Activated gamma-delta T cell treated with anti-CD3 and anti-CD28 coated beads, Interleukin-2, amount 50 U/mL, for 16 hours (primary cell): ENCODE measurements at places on chromosomes 6 and 20.
A peak's percentile ranks its signal among the peaks of the same experiment; 100 is the strongest.

DNA sequence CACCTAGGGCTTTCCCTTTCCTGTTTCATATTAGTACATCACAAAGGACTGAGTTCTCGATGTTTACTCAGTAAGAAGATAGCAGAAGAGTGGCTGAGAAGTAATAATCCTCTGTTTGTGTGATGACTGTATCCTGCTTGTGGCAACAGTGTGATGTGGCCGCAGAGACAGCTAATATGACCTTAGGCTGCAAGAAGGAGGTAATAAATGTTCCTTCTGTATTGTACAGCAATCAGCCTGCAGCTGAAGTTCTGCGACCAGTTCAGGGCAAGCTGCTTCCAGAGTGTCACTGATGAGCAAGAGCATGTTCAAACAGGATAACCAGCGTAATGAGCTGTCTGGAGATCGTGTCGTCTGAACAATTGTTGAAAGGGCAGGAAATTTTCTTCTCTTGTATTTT, 70.9 kb downstream of the OPN5 start:
- no peak for DNase-seq

DNA sequence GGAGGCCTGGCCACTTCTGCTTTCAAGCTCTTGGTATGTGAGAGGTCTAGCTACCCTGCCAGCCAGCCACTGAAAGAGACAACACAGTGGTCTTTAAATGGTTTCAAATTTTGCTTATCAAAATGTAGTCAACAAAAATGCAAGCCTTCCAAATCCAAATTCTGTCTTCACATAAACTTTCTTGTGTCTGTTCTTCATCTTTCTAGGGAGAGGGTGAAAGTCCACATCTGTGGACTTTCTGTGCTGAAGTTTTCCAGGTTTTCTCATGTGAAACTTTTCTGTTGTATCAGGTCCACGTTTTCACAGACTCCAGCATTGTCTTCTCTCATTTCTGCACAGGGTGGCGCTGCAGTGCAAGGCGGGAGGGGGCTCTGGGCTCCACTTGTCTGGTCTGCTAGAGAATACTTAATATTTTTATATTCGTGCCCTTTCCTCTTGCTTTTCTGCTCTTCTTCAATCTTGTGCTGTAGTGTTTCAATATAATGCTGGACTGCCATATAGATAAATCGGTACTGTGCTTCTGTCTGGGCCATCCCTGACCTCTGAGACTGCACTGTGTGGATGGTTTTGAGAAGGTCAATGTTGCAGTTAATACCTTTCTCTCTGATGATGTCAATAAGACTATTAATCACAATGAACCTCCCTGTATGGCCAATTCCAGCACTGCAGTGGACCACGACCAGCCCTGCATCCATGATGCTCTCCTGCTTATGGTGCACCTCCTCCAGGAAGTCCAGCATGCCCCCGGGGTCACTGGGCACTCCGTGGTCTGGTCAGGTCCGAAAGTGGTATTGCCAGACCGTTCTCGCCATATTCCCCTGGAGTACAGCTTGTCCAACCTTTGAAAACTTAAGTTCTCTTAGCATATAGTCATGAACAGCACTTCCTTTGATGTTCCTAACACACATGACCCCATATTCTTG, 161.6 kb upstream of the TNFAIP3 start:
- DNase-seq, result peak; percentile 50

DNA sequence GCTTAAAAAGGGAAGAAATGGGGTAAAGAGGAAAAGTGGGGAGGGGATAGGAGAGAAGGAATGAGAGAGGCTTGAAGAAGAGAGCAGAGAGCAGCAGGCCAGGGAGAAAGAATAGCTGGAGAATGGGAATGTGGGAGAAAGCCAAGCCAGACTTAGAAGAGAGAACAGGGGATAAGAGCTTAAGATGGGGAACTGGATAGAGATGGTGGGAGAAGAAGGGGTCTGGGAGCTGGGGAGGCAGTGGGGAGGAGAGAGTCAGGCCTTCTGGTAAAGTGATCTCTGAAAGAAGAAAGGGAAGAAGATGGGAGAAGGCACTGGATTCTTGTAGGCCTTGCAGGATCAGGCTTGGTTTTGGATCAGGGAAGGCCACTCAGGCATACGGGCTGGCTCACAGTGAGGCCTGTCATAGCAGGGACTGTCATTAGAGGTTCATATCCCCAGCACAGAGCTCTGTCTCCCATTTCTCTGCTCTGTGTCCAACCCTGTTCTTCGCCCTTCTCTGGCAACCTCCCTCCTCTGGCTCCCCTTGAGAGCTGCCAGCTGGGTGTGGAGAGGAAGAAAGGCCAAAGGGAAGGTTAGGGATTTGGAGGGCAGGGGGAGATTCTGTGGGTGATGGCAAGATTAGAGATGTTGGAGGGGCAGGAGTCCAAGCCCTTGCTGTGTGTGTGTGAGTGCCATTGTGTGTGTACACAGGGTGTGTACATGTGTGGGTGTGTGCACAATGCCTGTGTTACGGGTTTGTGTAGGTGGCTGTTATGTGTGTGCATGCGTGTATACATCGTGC, 9.3 kb downstream of the SYNGAP1 start:
- no peak for DNase-seq

GRCh38 chr6:7267071-7267465, 45.9 kb downstream of the SSR1 start:
- no peak for DNase-seq

GRCh38 chr20:50533061-50533460, 22.9 kb downstream of the PTPN1 start:
- DNase-seq, result no peak

GRCh38 chr6:15063253-15063853, 182.5 kb upstream of the JARID2 start:
- no peak for DNase-seq

DNA sequence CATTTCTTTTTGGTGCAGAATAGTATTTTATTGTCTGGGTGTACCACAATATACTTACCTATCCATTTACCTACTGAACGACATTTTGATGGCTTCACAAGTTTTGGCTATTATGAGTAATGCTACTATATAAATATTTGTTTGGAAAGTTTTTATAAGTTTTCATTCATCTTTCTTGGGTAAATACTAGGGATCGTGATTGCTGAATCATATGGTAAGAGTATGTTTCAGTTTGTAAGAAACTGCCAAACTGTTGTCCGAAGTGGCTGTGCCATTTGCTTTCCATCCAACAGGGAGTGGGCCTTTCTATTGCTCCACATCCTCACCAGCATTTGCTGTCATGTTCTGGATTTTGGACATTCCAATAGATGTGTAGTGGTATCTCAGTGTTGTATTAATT, 104.2 kb downstream of the CDYL start:
- no peak for DNase-seq

DNA sequence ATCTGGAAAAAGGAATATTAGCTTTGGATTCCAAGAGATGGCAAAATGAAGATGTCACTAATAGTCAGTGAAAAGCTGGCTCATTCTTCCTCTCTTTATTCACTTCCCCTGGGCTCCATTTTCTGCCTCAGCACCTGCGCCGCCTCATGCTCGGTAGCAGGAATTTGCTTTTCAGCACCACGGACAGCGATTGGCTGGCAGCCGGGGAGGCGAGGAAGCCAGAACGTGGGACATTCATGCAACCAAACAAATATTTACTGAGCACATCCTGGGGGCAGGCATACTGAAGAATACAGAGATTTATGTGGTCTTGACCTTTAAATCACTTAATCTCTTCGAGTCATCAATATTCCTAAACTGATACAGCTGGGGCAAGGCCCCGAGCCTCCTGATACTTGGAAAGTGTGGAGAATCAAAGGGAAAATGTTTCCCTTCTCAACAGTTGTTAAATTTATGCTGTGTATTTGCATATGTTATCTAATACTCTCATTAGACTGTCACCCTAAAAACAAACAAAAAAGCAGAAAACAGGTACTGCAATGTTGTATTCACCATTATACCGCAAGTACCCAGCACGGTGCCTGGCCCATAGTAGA, 12.1 kb upstream of the PDYN start:
- DNase-seq, result peak; percentile 36

GRCh38 chr6:150275489-150275888, 93.3 kb upstream of the IYD start:
- no peak for DNase-seq

DNA sequence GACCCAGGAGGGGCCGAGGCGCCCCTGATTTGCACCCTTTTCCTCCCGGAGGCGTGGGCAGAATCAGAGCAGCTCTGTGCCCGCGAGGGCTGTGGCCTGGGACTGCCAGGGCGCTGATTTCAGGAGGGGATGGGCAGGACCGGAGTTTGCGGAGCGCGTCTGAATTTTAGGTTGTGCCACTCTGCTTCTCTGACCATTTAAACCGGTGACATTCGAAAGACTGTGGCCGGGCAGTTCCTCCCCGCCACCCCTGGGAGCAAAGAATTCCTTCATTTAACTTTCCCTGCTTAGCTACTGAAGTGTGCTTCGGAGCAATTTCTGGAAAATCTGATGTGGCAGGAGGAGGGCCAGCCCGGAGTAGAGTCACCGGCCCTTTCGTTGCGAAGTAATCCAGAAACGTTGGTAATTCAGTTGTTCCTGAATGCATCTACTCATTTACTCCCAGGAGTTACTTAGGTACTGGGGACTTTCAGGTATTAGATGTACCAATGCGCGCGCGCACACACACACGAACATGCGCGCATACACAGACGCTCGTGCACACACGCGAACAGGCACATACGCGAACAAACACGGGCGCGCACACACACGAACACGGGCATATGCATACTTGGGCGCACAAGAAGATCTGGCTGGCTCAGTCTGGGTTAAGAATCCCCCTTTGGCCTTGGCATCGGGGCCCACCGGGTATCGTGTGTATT, 568 bp downstream of the CCDC170 start:
- no peak for DNase-seq

DNA sequence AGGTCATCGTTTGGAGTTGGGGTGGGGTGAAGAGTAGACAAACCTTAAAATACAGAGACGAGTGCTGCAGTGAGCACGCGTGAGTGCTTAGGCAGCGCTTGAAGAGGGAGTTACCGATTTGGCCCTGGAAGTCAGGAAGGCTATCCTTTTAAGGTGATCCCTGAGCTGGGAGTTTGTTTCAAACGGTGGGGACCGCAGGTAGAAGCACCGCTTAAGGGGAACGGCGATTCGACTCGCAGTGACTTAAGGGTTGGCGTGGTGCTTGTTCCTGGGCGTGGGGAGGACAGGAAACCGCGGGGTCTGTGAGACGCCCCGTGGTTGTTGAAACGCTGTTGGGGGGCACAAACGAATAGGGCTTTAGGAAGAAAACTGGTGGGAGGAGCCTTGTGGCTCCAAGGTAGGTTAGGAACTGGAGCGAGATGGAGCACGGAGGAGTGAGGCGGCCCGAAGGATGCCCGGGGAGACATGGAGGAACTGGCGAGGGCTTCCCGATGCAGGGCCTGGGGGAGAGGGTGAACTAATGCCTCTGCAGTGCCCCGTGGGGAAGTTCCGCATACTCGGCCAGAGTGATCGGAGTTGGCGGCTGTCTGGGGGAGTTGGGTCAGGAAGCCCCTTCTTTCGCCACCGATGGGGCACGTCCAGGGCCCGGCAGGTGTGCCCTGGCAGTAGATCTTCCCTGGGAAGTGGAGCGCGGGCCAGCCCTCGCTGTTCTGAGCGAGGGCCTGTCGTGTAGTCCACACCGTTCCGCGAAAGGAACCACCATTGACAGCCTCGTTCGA, 1.3 kb upstream of the CDYL start:
- DNase-seq, result peak; percentile 9

DNA sequence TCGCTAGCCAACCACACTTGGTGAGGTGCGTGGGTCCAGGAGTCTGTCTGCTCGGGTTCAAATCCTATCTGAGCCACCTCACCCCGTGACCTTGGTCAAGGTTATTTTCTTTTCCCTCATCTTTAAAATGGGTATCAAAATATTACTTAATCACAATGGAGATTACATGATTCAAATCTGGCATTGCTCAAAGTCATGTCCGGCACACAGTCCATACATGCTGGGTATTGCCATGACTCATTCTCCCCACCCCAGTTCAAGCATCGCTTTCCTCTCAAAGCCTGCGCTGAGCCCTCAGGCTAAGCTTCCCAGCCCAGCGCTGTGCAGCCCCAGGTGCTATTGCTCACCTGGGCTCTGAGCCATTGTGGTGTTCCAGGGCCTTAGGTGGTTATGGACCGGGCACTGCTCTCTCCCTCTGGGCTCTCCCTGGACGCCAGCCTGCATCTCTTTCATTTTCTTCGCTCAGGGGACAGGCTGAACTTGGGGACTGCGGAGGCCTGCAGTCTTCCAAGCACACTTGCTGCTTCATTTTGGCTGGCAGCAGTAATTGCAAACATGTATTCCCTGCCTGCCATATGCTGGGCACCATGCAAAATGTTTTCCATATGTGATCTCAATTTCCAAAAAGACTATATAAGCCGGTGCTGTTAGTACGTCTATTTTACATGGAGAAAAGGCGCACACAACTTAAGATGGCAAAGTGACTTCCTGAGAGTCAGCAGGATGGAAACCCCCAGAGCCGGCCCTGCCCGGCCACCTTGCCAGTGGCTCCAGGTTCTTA, 27.3 kb downstream of the WRNIP1 start:
- DNase-seq, result no peak

- no peak for DNase-seq
Measured at GRCh38 chr6:9890469-9890868, 524.4 kb downstream of the TFAP2A start.

DNA sequence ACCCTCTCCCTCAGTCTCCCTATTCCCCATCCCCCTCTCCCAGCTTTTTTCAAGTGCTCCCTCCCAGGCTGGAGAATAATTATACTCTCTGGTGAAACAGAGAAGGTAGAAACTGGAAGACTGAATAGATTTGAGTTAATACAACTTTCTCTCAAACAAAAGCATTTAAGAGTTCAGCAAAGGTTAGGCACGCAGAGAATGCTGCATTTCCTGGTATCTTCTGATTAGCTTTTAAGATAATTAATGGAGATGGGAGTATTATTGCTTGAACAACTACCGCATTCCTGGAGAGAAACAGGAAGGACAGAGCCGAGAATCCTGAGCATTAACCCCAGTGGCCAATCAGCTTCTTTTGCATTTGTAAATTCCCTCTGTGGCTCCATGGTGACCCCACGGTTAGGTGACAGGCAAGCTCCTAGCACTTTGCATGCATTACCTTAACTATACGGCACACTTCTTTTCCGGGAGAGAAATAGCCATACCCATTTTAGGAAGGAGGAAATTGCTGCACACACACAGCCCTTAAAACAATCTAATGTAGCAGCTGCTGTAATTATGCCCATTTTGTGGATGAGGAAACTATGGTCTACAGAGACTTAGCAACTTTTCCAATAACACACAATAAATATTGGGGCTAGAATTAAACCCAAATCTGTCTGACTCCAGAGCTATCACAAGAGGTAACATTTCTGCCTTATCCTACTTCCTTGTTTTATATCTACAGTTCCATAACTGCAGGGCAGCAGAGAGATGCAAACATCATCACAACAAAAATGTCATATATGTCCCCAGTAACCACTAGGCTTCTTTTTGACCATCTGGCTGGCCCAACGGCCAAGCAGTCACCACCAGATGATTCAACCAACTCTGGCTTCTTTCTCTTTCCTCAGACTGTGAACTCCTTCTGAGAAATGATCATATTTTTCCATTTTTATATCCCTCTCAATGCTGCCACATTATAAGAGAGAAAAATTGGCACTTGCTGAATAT, 169.9 kb downstream of the CD24 start:
- DNase-seq, result no peak

- no peak for DNase-seq
Measured at GRCh38 chr6:23494367-23494766, 631.6 kb upstream of the NRSN1 start.
